ENCODE measurements at places on chromosomes 16 and 17. TPM values are rescaled to one million over a fixed set of nuclear protein-coding genes. Genes with fewer than 3 reads are reported as not detected.

DNA sequence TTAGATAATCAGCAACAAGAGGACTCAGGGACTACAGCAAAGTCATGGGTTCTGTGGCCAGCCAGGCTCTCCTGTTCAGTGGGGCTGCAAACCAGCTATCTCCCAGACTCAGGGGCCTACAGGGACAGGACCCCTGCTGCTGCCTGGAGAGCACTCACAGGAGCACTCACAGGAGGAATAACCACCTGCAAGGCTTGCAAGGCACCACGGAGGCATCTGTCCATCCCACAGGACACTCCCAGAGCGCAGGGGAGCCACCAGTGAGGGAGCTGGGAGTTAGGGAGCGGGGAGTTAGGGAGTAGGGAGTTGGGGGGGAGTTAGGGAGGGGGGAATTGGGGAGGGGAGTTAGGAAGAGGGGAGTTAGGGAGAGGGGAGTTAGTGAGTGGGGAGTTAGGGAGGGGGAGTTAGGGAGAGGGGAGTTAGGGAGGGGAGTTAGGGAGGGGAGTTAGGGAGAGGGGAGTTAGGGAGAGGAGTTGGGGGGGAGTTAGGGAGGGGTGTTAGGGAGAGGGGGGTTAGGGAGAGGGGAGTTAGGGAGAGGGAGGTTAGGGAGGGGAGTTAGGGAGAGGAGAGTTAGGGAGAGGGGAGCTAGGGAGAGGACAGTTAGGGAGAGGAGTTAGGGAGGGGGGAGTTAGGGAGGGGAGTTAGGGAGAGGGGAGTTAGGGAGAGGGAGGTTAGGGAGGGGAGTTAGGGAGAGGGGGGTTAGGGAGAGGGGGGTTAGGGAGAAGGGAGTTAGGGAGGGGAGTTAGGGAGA, 5.7 kb downstream of the CANT1 start:
- DNase-seq, result no peak

DNA sequence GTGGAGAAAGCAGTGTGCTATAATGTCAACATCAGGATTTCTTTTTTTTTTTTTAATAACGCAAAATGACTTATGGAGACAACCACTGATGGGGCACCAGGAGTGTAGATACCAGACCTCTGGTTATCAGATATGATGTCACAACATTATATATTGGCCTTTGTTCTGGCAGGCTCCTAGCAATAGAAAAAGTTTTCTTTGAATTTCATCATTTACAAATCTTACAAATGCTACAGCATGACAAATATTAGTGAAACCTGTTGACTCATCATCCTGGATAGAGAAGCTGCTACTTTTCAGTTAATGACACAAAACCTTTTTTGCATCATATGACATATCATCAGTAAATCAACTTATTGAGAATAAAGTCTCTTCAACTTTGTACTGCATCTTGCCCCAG, 6.1 kb downstream of the THUMPD1 start:
- DNase-seq, result no peak

DNA sequence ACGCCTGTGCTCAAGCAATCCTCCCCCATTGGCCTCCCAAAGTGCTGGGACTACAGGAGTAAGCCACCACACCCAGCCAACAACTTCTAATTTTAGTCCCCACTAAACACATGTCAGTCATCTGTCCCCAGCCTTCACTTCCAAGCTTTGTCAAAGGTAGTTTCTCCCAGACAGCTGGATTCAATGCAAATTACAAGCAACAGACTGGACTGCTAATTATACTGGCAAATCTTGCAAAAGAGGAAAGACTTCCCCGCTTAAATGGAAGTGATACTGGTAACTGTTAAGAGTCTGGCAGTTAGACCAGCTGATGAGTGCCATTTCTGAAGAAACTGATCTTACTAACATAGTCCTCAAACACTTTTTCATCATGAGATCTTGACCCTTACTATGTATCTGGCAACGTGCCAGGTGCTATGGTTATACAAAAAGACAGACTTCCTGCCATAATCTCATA, 8.2 kb upstream of the GGA2 start:
- DNase-seq, result peak; percentile 89

- DNase-seq, result no peak
These were observed 139.1 kb upstream of the CACNG3 start for GRCh38 chr16:24116989-24117388.

GRCh38 chr16:77918809-77919707, 103.3 kb upstream of the CLEC3A start:
- DNase-seq, result no peak

- no peak for DNase-seq
These were observed 82.9 kb downstream of the MYH11 start for GRCh38 chr16:15773968-15774367.

GRCh38 chr16:58652741-58653140, 23.1 kb upstream of the CNOT1 start:
- no peak for DNase-seq

DNA sequence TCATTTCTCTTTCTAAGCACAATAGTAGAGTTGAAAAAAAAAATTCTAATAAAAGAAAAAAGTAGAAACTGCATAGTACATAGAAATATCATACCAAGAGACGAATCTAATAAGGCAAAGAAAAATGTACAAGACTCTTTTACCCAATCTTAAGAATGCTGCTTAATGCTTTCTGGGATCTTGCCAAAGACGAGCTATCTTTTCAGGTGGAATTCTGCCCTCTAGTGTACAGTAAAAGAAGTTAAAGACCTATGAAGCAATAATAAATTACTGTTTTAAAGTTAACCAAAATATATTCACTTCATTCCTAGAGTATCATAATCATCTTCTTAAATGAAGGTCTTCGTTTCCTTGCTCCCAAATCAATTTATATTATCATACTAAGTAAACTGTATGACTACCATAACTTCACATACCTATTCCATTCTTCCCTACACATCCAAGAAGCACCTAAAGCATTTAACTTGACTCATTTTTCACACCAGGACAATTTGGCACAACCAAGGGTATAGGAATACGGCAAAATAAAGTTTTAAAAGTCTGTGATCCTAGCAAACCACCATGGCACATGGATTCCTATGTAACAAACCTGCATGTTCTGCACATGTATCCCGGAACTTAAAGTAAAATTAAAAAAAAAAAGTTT, 47.7 kb downstream of the CFDP1 start:
- peak; percentile 91 for DNase-seq

DNA sequence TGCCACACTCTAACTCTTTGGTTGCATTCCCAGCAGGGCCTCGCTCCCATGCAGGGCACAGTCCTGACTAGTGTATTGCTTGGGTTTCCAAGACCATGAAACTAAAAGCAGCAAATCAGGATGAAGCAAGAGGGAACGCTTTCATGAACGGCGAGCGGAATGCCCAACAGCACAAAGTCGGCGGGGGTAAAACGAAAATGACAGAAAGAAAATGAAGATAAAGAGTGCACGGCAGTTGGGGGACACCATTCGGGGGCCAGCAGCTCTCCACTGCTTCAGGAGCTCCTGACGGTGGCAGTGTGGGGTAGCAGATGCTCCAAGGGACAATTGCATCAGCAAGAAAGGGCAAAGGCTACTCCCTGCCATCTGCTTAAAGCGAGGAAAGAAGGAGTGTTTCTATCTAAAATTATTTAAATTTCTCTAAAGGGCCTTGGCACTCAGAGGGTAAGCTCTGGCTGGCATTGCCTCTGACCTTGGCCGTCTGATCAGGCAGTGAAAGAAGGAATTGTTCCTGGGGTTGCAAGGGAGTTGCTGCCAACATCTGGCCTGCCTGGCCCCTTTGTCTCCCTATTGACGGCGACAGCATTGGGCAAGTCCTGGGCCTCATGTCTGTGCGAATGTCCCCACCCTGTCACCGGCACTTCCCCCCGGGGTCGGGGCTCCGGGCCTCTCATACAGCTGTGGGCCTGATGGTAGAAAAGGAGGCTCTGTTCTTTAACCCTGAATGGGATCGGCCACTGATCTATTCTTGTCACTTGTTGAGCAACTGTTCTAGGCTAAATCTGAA, 138.2 kb downstream of the CMIP start:
- no peak for DNase-seq

DNA sequence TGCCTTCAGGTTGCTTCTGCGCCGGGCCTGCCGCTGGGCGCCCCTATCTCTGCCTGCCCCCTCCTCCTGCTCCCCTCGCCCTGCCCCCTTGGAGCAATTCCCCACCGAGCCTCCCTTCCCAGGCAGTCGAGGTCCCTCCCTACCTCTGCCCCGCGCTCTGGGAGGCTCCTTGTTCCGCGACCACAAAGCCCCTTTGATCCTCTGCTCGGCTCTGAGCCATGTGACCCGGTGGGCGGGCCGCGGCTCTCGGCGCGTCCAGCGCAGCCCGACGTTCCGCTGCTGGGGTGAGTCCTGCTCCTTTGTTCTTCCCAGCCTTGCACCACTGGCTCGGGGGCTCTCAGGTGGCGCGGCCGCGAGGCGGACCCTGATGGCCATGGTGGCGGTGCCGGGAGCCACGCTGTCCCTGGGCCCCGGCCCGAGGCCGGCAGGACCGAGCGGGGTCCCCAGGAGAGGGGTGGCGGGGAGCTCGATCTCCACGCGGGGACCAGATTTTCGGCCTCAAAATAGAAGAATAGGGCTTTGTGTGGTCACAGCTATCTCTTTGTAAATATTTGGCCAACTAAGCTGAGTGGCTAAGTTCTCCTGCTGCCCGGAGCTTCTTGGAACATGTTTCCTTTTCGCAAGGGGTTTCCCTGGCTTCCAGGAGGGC, 310.6 kb downstream of the SEC14L1 start:
- peak; percentile 89 for DNase-seq

The ASPA gene
- not detected for total RNA-seq

The CLEC18A gene
- 3.4 TPM for total RNA-seq

The ZNF750 gene
- total RNA-seq, result not detected

The RFWD3 gene
- total RNA-seq, result 25.4 TPM
